ENCODE measurements at places on chromosomes 1 and 21. TPM values are rescaled to one million over a fixed set of nuclear protein-coding genes. Genes with fewer than 3 reads are reported as not detected.

FCGR1A gene
- 64.2 TPM for polyA plus RNA-seq

KCNT2 gene
- polyA plus RNA-seq: 1.1 TPM

NR5A2 gene
- 0.93 TPM for polyA plus RNA-seq

NHLH1 gene
- 0.24 TPM for polyA plus RNA-seq

PHTF1 gene
- 12.4 TPM for polyA plus RNA-seq

GRCh38 chr1:219744652-219745469 is 132.0 kb upstream of the ZC3H11B start:
- DNase-seq: no peak

GRCh38 chr21:31781737-31782136 is 49.8 kb upstream of the SCAF4 start:
- DNase-seq: peak; percentile 59

DNA sequence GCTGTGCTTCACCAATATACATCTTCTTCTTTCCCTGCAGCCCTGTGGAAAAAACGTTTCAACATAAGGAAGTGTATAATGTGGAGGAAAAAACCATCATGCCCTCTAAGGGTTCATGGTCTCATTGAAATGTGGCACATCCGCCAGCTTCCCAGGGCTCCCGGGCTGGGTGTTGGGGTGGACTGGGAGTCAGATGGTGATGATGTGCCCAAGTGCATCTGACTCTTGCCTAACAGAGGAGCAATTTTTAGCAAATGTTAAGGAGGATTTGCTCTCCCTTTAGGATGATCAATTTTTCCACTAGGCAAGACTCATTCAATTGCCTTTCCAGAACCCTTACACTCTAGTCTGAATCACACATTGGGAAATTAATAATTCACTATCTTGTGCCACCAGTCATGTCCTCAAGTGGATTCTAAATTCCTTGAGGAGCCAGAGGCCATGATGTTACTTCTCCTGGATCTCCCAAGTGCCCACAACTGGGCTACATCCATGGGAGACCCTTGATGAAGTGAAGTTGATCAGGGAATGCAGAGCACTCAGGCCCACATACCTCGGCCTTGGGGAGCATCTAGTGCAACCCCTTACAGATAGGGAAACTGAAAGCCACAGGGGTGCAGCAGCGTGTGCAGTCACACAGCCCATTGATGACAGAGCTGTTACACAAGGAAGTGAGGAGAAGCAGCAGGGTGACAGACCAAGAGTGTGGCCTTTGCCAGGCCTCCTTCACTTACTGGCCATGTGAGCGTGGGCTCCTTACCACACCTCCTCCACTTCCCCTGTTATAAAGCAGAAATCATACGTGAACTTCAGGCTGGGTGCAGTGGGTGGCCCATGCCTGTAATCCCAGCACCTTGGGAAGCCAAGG is 100.0 kb upstream of the SLC44A3 start:
- DNase-seq: no peak

DNA sequence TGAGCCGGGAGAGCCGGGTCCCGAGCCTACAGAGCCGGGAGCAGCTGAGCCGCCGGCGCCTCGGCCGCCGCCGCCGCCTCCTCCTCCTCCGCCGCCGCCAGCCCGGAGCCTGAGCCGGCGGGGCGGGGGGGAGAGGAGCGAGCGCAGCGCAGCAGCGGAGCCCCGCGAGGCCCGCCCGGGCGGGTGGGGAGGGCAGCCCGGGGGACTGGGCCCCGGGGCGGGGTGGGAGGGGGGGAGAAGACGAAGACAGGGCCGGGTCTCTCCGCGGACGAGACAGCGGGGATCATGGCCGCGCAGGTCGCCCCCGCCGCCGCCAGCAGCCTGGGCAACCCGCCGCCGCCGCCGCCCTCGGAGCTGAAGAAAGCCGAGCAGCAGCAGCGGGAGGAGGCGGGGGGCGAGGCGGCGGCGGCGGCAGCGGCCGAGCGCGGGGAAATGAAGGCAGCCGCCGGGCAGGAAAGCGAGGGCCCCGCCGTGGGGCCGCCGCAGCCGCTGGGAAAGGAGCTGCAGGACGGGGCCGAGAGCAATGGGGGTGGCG is 371 bp downstream of the ARID1A start:
- DNase-seq: no peak

- DNase-seq: no peak
These were observed 621.5 kb upstream of the ADGRL2 start for GRCh38 chr1:81179242-81179641.

- DNase-seq: no peak
These were observed 109.4 kb upstream of the GUCA2B start for GRCh38 chr1:42043811-42044210.

DNA sequence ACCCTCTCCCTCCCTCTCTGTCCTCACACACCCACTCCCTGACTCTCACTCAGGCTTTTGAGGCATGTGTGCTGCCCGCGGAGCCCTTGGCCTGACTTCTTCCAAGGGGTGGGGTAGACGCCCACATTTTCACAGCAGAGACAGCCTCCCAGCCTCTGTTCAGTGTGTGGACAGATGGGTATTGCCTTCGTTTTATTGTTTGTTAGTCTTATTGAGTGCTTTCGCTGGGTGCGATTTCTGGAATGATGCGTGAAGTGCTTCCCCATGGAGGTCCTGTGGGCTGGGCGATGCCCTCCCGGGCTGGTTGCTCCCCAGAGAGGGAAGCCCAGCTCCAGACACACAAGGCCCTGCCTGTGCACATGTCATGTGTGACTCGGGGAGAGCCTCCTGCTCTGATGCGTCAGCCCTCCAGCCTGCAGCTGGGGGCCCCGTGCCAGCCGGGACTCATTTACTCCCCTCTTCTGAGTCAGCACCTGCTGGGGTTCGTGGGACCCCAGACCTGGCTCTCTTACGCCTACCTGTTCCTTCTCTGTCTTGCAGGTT is 14.7 kb downstream of the PDXK start:
- no peak for DNase-seq
